ENCODE measurements at places on chromosomes 7 and 10. TPM values are rescaled to one million over a fixed set of nuclear protein-coding genes. Genes with fewer than 3 reads are reported as not detected.

The CYP3A4 gene
- total RNA-seq: not detected

The PLAC9 gene
- 25.1 TPM for total RNA-seq

The CDC14C gene
- 0.11 TPM for total RNA-seq

The AQP1 gene
- total RNA-seq: 11.1 TPM

The NRCAM gene
- total RNA-seq: 6.2 TPM
